ENCODE measurements at places on chromosomes 16 and 17.

- DNase-seq: no peak
Measured at GRCh38 chr16:85492295-85492864, 120.7 kb upstream of the GSE1 start.

- DNase-seq: peak; percentile 80
Measured at GRCh38 chr17:82418001-82418986, at the start of the genes HEXD and OGFOD3. Gene HEXD (plus strand): TSS chr17:82418347. CDS start chr17:82419800, 1,453 bp downstream. Gene OGFOD3 (minus strand): TSS chr17:82418586. CDS start chr17:82418485, 101 bp downstream.

GRCh38 chr17:75817571-75817970 is 26.6 kb downstream of the UNC13D start:
- no peak for DNase-seq

- no peak for DNase-seq
Measured at GRCh38 chr16:53666786-53667415, 36.8 kb downstream of the RPGRIP1L start.

DNA sequence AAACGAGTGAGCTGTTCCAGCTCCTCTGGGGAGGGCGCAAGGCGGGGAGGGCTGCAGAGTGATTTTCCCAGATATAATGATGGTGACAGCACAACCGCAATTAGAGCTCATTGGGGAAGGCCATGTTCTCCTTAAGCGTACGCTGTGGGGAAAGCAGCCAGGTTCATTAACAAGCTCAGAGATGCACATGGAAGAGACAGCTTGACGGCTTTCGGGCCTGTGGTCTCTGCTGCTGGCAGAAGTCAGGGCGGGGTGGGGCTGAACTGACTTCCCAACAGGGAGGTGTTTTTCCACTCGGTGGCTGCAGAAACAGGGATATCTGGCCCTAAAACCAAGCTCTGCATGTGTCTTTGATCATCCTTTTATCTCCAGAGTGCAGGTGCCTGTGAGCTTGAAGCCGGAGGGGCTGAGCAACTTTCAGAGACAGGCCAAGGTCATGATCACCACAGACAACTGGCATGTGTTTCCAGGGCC is 24.0 kb upstream of the CACNG1 start:
- no peak for DNase-seq

- no peak for DNase-seq
Measured at GRCh38 chr17:55742272-55743102, 8.4 kb upstream of the PCTP start.

DNA sequence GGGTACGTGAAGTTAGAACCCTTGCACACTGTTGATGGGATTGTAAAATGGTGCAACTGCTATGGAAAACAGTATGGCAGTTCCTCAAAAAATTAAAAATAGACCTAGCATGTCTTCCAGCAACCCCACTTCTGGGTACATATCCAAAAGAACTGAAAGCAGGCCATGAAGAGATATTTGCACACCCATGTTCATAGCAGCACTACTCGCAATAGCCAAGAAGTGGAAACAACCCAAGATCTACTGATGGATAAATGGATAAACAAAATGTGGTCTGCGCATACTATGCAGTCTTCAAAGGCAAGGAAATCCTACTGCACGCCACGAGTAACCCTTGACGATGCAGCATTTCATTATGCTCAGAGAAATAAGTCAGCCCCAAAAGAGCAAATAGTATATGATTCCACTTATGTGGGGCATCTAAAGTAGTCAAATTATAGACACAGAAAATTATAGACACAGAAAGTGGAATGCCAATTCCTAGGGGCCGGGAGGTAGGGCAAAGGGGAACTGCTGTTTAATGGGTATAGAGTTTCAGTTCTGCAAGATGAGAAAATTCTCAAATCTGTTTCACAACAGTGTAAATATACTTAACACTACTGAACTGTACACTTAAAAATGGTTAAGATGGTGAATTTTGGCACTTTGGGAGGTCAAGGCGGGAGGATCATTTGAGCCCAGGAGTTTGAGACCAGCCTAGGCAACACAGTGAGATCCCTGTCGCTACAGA is 17.2 kb downstream of the CORO7 start:
- DNase-seq: no peak

GRCh38 chr16:20611350-20611902 is 35.3 kb upstream of the ACSM2B start:
- no peak for DNase-seq

Data from activated CD4-positive, alpha-beta T cell treated with anti-CD3 and anti-CD28 coated beads, Interleukin-2, amount 50 U/mL, for 16 hours (primary cell).